ENCODE measurements at places on chromosomes 1 and 21.

- DNase-seq: no peak
Observed at GRCh38 chr1:232932486-232933425, 17.7 kb upstream of the NTPCR start.

DNA sequence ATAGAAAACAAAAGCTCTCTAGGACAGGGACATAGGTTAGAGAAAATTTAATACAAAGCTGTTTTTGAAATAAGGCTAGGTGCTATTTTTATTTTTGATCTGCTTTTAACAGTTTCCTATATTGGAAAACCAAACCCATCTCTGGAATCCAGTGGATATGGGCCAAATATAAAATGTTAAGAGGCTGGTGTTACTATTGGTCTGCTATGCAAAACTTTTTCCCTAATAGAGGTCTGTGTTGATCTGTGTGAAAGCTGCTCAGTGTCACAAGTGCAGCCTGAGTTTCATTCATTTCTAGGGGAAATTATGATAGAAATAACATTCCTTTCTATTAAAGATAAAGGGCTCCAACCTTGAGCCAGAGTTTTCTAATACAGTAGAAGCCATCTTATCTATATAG is 116.4 kb downstream of the OLFML2B start:
- DNase-seq: no peak

DNA sequence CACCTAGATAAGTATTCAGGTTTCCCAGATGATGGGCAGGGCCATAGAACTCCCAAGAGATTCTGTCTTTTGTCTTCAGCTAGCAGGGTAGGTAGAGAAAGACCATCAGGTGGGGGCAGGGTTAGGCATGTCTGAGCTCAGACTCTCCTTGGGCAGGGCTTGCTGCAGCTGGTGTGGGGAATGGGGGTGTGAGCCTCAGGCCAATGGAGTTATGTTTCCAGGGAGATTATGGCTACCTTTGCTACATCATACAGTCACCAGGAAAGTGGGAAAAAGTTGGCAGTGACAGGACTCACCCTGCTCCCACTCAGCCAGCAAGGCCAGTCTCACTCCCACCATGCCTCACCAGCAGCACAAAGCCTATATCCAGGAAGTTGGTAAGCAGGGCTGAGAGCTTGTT is 77.8 kb downstream of the DRAM2 start:
- DNase-seq: no peak

DNA sequence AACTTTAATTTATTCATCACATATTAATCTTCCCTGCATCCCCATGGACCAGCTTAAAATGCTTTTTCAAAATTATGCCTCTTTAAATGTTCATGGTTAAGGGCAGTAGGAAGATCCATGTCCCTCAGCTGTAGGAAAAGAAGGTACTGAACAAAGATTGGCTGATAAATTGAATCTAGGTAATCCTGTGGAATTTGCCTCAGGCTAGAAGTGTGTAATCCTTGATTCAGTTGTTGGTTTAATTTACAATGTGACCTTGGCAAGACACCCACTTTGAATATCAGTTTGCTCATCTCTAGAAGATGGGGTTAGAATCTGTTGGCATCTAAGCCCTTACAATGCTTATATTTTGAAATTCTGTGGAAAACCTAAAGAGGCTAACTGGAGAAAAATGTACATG is 6.1 kb downstream of the TTC4 start:
- no peak for DNase-seq

DNA sequence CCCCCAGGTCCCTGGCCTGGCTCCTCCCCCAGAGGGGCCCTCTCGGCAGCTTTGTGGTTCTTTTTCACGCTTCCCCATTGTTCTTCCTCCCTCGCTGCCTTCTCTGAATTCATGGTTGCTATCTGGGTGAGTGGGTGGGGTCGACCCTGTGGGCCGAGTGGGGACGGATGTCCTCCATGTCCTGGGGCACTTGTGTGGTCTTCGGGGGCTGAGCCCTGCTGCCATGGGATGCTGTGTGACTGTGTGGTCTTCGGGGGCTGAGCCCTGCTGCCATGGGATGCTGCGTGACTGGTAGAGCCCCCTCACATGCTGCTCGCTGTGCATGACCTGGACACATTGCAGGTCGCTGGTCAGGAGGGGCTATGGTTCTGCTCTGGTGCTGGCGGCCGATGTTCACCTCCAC is 21.6 kb upstream of the DIP2A start:
- DNase-seq: no peak

DNA sequence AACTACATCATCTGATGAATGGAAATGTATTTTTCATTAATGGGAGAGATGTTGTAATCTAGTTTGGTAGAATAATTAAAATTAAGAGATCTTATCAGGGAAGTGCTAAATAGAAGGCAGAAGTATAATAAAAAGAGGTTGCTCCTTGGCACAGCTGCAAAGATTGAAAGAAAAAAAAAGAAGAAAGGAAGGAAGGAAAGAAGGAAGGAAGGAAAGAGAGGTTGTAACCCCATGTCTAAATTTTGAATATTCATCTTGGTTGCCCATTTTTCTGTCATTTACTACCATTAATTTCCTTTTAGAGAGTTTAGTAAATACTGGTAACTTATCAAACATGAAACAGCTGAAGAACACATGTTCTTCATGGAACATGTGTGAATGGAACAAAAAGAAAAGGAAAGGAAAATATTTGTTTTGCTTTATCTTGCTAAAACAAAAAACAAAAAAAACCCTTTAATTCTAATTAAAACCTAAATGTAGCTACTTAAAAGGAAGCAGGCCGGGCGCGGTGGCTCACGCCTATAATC is 10.5 kb upstream of the MDM4 start:
- no peak for DNase-seq

GRCh38 chr1:31788825-31789256 is 24.7 kb upstream of the ADGRB2 start:
- peak; percentile 84 for DNase-seq

DNA sequence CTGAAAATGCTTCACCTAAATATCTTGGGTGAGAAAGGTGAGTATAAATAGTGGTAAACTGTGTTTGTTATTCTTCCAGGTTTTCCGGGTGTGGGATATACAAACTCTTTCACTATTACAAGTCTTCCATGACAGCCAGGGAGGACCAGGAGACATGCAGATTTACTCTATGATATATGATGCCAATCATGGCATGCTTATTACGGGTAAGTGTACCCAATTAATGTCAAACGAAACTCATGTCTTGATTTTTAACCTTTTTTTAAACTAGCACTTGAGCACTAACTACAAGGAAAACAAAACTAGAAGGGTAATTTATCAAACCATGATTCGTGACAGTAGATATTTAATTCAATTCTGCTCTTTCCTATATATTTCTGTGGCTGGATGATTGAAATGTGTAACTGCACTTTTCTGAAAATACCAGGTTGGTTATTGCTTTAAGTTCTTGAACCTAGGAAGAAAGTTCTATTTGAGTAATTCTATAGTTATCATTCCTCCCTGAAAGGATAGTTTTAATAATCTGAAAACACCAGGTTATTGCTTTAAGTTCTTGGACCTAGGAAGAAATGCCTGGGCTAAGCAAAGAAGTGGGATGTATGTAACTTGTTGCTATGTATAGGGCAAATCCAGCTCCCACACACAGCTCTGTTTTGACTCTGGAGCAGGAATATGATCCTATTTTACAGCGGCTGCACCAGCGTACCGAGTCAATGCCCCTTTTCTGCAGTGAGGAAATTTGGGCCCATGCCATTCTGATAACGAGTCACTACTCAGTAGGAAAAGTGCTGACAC is 86.4 kb downstream of the WDR64 start:
- DNase-seq: no peak

DNA sequence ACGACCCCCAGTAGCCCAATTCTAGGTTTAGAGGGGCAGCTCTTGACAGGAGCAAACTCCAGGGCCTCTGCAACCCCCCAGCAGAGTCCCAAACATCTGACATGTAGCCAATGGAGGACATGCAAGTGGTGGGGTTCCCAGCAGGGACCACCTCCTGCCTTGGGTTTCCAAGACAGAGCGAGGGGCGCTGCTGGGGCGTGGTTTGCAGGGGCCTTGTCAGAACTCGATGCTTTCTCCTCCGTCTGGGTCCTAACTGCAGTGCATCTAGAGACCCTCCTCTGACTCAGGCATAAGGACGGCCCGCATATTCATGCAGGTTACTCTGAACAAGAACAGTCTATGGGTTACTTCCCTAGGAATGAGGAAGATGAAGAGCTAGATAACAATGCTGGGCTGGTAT is 17.2 kb downstream of the EPHX1 start:
- no peak for DNase-seq

DNA sequence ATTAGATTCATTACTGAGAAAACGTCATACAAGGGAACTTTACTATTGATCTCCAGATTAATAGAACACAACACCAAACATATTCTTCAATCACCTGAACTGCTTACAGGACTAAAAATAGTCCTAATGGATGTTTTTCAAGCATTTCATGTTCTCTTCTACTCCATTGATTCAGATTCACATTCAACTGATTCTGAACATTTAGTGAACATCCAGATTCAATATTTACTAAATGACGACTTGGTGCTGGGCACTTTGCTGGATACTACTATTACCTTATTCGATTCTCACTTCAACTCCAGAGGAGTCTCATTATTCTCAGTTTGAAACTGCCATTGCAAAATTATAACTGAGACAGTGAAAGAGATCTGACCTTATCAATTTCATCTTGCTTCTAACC is 18.8 kb upstream of the SUCO start:
- DNase-seq: no peak

GRCh38 chr1:107362468-107363140 is 221.8 kb downstream of the NTNG1 start:
- no peak for DNase-seq

All from fibroblast of mammary gland (primary cell).